Karpas-422 (cell line): ENCODE measurements at places on chromosomes 4 and X. TPM values are rescaled to one million over a fixed set of nuclear protein-coding genes. Genes with fewer than 3 reads are reported as not detected.

SSX2B gene
- total RNA-seq, result not detected in 2 replicates

- DNase-seq, result no peak
Observed at GRCh38 chr4:54226404-54227255, 2.5 kb upstream of the PDGFRA start.

RBMX gene
- 186 and 263 TPM in 2 replicates for total RNA-seq

GRCh38 chr4:108210989-108211835, 42.5 kb upstream of the LEF1 start:
- no peak for DNase-seq

NPY5R gene
- 0.15 TPM in 1 of 2 replicates, not detected in the other for total RNA-seq

IL15 gene
- total RNA-seq, result not detected in 2 replicates

TBC1D1 gene
- total RNA-seq, result 30.5 and 47.9 TPM in 2 replicates

DNA sequence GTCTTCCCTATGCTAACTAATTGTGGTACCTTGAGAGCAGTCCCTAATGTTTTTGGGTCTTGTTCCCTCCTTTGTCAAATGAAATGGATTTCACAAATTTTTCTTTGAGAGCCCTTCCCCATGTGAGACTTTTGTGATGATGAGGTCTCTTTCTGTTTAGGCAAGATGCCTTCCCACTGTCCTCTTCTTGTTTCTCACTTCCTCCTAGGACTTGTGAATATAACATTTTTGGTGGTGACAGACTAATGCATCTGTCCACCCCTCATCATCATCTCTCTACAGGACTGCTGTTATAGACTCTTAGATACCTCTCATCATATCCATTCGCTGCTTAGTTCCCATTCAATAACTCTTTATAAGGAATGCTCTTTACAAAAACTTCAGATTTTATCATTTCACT, 8.7 kb upstream of the ANK2 start:
- no peak for DNase-seq

IL13RA2 gene
- not detected in 2 replicates for total RNA-seq

DNA sequence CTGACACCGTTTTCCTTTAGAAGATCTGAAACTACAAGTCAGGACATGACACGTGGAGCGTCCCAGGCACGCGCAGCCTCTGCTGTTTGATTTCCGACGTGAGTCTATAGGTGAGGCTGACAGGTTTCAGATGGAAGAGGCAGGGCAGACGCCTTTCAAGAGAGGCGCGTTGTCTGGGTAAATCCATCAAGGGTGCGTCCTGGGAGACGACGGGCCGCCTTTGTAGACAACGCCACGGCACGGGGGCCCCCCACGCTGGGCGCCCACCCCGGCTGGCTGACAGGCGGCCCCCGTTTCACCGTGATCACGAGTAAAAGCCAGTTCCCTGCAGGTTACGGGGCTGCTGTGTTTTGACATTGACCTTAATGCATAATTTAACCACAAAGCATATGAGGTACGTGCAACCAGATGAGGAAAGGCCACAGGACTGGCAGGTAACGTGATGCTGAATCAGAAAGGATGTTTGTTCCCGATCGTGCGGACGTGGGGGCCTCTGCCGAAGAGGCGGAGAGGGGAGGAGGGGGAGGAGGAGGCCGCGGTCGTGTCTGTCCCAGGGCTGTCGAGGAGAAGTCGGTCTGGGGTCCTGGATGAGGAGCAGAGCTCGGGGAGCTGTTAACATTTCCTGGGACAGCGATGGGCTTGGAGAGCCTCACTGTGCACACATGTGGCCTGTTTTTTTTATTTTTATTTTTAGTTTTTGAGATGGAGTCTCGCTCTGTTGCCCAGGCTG, 51.1 kb upstream of the PPP2R3B start:
- DNase-seq, result no peak

GRCh38 chr4:6942238-6942800, 32.7 kb downstream of the TBC1D14 start:
- DNase-seq, result no peak

GRCh38 chr4:70945046-70945445, 42.9 kb downstream of the MOB1B start:
- DNase-seq, result peak; percentile 76
